ENCODE measurements at places on chromosomes 2 and 18.

- DNase-seq: no peak
Measured at GRCh38 chr2:15159206-15159605, 401.9 kb downstream of the NBAS start.

GRCh38 chr2:45941531-45942236 is 290.2 kb downstream of the PRKCE start:
- DNase-seq: no peak

GRCh38 chr2:145710303-145710702 is 1190.4 kb upstream of the ZEB2 start:
- no peak for DNase-seq

GRCh38 chr2:225070811-225071210 is 28.5 kb upstream of the DOCK10 start:
- DNase-seq: no peak

DNA sequence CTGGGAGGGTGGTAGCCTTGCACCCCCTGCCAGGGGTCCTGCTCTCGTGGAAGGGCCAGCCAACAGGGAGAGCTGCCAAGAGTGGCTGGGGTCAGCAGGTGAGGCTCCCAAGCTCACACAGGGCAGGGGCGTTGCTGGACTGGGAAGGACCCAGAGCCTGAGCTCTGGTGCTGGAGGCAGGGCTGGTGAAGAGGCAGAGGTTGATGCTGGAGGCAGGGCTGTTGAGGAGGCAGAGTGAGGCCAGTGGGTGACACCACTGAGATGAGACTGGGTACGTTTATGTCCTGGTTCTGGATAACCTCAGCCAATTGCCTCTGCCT is 7.0 kb downstream of the ADRA2B start:
- DNase-seq: no peak

DNA sequence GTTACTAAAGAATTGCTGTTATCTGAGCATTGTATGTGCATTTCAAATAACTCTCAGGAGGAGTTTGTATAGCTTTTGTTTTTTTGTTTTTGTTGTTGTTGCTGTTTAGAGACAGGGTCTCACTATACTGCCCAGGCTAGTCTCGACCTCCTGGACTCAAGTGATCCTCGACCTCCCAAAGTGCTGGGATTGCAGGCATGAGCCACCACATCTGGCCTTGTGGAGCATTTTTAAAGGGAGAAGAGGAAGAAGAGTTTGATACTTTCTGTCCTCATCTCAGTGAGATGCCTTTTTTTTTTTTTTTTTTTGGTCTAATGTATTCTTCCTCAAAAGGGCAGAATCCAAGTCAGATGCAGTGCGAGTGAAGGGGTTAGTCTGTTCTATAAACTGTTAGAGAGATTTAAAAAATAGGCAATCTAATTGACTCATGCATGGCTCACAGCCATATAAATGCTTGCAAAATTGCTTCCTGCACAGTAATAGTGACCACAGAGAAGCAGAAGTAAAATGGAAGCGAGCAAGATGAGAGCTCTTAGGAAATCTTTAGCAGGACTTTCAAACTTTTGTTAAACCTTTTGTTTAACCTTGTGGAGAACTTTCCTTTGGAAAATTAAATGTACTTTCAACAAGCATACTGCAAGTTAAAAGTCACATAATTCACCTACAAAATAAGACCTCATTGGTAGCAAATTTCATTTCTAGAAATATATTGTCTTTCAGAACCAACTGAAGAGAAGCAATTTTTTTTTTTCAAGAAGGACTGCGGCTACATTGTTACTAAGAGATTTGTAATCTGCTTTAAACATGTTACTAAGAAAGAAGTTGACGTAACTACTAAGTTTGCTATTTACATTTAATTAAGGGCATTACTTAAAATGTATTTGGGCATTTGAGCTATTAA is 52.3 kb upstream of the ROCK1 start:
- DNase-seq: peak; percentile 68
